ENCODE measurements at places on chromosomes 2 and 18.

DNA sequence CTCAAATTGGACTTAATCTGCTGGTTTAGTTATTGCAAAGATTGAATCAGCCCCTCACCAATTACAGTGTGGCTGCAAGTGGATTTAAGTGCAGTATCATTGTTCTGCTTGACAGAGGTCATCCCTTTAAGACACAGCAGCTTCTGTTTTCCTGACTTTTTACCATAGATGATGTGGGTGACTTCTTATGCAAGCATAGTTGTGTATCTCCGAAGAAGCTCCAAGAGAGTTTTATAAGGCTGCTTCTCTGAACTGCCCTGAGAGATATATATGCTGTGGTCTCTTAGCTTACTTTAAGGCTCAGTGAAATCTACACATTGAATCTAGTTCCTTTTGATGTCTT is 3.5 kb downstream of the TRIB2 start:
- no peaks in the 10 kb centered on the region for H3K36me3 ChIP-seq
- H3K4me1 ChIP-seq, result peaks cover 5% of the 10 kb centered on the region
- DNase-seq, result no peak

GRCh38 chr18:9380101-9380500 is 45.5 kb downstream of the TWSG1 start:
- H3K4me3 ChIP-seq, result no peak overlapping the region
- DNase-seq, result no peak
- H3K27ac ChIP-seq, result peak overlapping the region; percentile 16
- H3K27me3 ChIP-seq, result no peaks in the 10 kb centered on the region
- H3K4me1 ChIP-seq, result peaks cover 15% of the 10 kb centered on the region

- no peak for DNase-seq
- H3K36me3 ChIP-seq, result no peaks in the 10 kb centered on the region
These were observed 12.4 kb downstream of the LRRFIP1 start for GRCh38 chr2:237639836-237640220.

DNA sequence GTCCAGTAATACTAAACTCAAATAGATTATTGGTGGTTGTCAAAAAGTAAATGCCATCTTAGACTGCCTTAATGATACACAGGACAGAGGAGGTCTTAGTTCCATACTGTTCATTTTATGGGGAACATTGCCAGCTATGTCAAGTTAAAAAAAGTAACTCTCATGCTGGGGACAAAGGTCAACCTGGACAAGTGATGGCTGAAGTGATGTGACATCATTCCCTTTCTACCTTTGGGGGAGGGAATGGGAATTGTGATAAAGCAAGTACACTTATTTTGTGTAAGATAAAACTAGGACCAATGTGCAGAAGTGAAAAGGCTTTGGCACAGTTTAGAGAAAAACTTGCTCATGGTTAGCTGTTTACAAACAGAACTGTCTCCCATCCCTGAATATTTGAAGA is 24.0 kb upstream of the SNORC start:
- H3K27me3 ChIP-seq, result no peaks in the 10 kb centered on the region
- H3K4me3 ChIP-seq, result no peak overlapping the region
- no peak for DNase-seq

- no peak for DNase-seq
- no peaks in the 10 kb centered on the region for H3K4me1 ChIP-seq
- no peak overlapping the region for H3K4me3 ChIP-seq
These were observed 159.5 kb downstream of the COL6A3 start for GRCh38 chr2:237254369-237254861.

DNA sequence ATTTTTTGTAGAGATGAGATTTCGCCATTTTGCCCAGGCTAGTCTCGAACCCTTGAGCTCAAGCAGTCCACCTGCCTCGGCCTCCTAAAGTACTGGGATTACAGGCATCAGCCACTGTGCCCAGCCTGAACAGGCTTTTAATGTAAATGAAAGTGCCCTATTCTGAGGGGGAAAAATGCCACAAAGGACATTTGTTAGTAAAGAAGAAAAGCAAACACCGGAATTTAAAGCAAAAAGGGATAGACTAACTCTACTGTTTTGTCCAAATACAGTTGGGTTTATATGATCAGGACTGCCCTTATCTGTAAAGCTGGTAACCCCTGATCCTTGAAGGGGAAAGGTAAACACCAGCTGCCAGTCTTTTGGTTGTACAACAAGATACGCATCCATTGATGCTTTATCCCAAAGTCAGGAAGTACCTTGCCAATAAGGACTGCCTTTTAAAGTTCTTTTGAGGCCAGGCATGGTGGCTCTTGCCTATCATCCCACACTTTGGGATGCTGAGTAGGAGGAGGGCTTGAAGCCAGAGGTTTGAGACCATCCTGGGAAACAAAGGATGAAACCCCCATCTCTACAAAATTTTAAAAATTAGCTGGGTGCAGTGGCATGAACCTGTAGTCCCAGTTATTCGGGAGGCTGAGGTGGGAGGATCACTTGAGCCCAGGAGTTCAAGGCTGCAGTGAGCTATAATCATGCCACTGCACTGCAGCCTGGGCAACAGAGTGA is 13.1 kb downstream of the CLEC4F start:
- no peaks in the 10 kb centered on the region for H3K36me3 ChIP-seq
- H3K4me1 ChIP-seq, result no peaks in the 10 kb centered on the region
- H3K27ac ChIP-seq, result no peak overlapping the region
- no peaks in the 10 kb centered on the region for H3K27me3 ChIP-seq
- no peak for DNase-seq

DNA sequence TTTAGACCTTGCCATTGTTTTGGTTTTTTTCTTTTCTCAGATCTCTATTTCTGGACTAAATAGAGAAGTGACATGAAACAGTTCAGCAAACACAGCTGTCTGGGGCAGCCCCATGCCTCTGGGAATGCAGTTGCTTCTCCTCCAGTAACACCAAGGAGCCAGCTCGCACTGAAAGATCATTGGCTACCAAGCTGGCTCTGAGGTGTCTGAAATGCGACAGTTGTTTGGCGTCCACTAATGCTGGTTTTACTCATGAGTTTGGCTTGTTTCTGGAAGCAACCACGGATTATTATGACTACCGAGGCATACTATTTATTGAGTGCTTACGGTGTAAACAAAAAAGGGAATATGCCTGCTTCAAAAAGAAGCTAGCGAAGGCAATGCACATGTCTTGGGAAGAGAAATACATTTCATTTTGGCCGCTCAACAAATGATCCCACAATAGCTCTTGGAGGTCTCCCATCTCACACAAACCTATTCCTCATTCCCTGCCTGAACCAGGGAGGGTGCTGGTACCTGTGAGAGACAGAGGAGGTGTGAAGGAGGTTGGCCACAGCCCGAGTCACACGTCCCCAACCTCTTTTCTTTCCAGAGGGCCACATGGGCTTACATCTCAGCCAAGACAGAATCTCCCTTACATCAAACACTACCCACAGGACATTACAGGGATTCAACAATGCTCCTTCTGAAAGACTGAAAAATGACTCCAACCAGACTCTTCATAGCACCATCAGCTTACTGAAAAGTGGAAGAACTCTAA is 37.5 kb upstream of the NEB start:
- no peaks in the 10 kb centered on the region for H3K27me3 ChIP-seq
- 0 out of 2 replicates have a peak overlapping the region, but pooled peaks have one; percentile 4 for H3K4me3 ChIP-seq
- peaks cover 19% of the 10 kb centered on the region for H3K4me1 ChIP-seq
- peak overlapping the region; percentile 64 for H3K27ac ChIP-seq

DNA sequence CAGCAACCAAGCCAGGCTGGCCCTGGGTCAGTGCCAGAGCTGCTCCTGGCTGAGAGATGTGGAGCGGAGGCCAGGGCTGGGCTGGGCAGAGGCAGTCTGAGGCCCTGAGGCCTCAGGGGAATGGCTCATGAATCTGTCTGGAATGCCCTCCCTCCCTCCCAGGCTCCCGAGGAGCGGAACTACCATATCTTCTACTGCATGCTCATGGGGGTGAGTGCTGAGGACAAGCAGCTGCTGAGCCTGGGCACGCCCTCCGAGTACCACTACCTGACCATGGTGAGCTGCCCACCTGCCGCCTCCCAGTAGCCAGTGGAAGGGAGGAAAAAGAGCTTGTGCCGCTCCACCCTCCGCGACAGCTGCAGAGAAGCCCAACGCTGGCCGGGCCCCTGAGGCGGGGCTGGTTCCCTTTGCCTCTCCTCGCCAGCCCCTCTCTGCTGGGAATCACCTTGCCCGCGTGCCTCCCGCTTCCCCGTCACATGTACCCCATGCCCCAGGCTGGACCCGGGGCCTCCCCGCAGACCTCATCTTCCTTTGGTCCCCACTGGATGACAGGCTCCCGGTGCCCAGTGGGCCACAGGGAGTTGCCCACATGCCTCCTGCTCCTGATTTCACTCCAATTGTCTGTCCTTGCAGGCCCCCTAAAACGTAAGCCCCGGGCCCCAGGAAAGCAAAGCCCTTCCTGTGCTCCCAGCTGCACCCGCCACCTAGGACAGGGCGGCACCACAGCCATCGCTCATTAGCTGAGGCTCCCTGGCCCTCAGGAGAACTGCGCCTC is 41.1 kb downstream of the MYO7B start:
- no peak overlapping the region for H3K27ac ChIP-seq
- H3K36me3 ChIP-seq, result no peaks in the 10 kb centered on the region
- no peak overlapping the region for H3K4me3 ChIP-seq
- H3K27me3 ChIP-seq, result peaks cover 52% of the 10 kb centered on the region

GRCh38 chr2:28567061-28567471 is 71.2 kb downstream of the PLB1 start:
- peaks cover 5% of the 10 kb centered on the region for H3K4me1 ChIP-seq
- H3K36me3 ChIP-seq, result no peaks in the 10 kb centered on the region
- peak overlapping the region; percentile 35 for H3K27ac ChIP-seq
- H3K4me3 ChIP-seq, result peak overlapping the region; percentile 75

- no peak for DNase-seq
- no peaks in the 10 kb centered on the region for H3K4me1 ChIP-seq
- H3K36me3 ChIP-seq, result no peaks in the 10 kb centered on the region
- H3K27ac ChIP-seq, result no peak overlapping the region
These were observed 70.7 kb downstream of the CYB5A start for GRCh38 chr18:74221081-74221480.

DNA sequence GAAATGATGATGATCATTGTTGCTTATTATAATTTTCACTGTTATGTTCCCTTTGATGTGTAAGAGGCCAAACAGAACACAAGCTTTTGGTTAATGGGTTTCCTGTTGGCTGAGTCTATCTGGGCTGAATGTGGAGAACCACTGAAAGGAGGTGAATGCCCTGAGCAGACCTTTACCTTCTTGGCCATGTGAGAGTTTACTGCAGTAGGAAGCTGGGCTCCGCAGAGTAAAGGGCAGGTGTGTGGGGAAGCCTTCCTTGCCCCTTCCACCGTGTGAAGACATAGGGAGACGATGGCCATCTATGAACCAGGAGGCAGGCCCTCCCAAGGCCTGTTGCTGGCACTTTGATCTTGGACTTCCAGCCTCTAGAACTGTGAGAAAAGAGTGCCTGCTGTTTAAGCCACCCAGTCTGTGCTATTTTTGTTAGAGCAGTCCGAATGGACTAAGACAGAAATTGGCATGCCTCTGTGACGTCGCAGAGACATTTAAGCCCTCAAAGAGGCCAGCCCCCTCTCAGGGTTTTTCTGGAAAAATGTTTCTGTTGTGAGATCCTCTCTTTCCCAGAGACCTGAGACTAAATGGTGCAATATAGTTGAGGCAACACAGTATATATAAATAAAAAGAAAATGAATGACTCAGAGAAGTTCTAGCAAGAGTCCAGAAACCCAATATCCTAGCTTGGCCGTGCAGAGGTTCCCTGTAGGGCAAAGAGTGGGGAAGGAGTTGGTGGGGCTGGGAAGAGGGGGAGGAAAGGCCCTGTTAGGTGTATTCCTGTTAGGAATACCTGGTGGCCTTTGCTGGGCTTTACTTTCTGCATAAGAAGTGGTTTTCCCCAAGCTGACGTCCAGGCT is 121.9 kb upstream of the LGALSL start:
- H3K4me1 ChIP-seq, result peaks cover 31% of the 10 kb centered on the region
- no peak for DNase-seq
- H3K36me3 ChIP-seq, result no peaks in the 10 kb centered on the region
- H3K27ac ChIP-seq, result no peak overlapping the region

- H3K27ac ChIP-seq, result no peak overlapping the region
- no peaks in the 10 kb centered on the region for H3K36me3 ChIP-seq
- H3K27me3 ChIP-seq, result no peaks in the 10 kb centered on the region
- DNase-seq, result no peak
- H3K4me3 ChIP-seq, result no peak overlapping the region
These were observed 173.5 kb upstream of the MEX3C start for GRCh38 chr18:51370996-51371395.

DNA sequence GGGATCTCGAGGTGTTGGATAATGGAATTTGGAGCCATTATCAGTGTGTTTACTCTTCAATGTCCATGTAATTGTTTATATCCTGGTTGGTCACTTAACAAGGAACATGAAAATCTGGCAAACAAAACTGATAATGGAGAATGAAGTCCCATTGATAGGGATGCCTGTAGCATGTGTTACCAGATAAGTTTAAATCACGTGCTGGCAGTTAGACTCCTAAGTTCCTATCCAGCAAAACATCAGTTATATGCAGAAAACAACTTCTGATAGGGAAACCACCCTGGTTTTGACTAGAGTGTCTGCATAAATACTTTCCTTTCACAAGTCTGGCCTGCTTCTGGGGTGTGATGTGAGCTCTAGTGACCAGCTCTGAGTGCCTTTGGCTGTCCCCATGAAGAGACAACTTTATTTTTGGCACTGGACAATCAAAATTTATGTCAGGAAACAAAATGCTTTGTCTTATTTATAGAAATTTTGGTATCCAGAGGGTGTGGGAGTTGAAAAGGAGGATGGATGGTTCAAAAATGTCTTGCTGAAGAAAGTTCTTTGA is 82.0 kb downstream of the FHOD3 start:
- H3K4me3 ChIP-seq, result no peak overlapping the region
- no peak overlapping the region for H3K27ac ChIP-seq
- DNase-seq, result no peak
- no peaks in the 10 kb centered on the region for H3K4me1 ChIP-seq

- H3K27me3 ChIP-seq, result no peaks in the 10 kb centered on the region
- DNase-seq, result no peak
- no peak overlapping the region for H3K4me3 ChIP-seq
- H3K4me1 ChIP-seq, result peaks cover 21% of the 10 kb centered on the region
These were observed 55.0 kb downstream of the PLEKHM3 start for GRCh38 chr2:207970147-207970825.

DNA sequence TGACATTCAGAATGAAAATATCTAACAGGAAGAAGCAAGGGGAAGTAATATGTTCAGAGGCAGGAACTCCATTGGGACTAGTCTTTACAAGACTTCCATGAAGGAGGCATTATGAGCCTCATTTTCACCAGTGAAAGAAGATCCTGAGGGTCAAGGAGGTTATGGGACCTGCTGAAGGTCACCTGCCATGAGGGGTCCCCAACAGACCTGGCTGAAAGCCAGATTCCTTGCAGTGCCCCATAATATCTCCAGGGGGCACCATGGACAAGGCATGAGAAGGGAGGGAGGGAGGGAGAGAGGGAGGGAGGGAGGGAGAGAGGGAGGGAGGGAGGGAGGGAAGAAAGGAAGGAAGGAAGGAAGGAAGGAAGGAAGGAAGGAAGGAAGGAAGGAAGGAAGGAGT is 27.9 kb downstream of the XDH start:
- no peaks in the 10 kb centered on the region for H3K27me3 ChIP-seq
- no peak for DNase-seq
- no peaks in the 10 kb centered on the region for H3K36me3 ChIP-seq
- H3K27ac ChIP-seq, result no peak overlapping the region
- no peak overlapping the region for H3K4me3 ChIP-seq
